ENCODE measurements at places on chromosomes 2 and 18. TPM values are rescaled to one million over a fixed set of nuclear protein-coding genes. Genes with fewer than 3 reads are reported as not detected.

IL1RN gene
- total RNA-seq: 0.57 TPM

SERPINB10 gene
- total RNA-seq: not detected

MC5R gene
- total RNA-seq: not detected

DNA sequence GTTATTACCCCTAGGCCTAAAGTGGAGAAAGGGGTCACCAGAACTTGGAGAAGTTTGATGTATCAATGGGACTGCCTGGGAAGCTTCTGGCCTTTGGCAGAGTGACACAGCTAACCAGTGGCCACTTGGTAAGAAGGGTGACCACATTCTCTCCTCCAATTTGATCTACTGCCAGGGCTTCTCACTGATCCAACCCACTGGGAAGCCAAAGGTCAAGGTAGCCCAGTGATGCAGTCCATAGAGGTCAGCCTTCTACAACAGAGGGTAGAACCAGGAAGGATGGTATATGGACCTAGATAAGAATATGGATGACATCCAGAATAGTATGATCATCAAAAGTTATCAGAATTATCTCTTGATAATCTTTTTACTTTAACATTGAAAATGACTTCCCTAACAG, 493.6 kb downstream of the NYAP2 start:
- no peak for DNase-seq

DNA sequence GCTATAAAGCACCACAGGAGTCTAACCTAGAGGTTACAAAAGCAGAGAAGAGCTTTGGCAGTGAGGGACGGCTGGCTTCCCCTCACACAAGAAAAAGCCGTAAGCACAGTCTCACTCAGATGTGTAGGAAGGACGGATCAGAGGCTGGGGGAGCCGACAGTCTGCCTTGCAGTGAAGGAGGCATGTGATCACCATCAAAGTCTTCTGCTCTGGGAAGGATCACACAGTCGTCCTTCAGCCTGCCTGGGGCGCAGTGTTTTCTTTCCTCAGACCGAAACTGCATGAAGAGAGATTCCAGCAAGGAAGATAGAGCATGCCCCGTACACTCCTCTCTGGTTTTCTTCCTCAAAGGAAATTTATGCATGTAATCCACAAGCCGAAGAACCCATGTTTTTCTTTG, 24.1 kb downstream of the GATA6 start:
- DNase-seq: no peak

DNA sequence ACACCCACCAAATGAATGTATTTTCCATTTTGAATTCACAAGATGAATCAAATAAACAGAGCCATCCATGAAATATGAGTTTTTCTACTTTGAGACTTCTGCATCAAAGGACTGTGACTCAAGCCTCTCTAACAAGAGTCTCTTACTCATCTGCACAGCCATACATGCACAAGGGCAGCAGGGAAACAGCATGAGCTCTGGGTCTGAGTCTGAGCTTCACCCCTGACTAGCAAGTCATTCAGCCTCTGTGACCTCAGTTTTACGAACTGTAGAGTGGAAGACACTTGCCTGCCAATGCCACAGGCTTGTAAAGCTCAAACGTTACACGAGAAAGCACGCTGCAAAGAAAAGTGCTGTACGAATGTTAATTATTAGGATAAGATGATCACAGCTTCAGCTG, 42.9 kb downstream of the MREG start:
- no peak for DNase-seq

GRCh38 chr2:113872201-113872600, 17.7 kb upstream of the ACTR3 start:
- no peak for DNase-seq
